ENCODE measurements at places on chromosomes 3 and 15.

GRCh38 chr3:34207806-34208205 is 409.4 kb downstream of the PDCD6IP start:
- DNase-seq = no peak

DNA sequence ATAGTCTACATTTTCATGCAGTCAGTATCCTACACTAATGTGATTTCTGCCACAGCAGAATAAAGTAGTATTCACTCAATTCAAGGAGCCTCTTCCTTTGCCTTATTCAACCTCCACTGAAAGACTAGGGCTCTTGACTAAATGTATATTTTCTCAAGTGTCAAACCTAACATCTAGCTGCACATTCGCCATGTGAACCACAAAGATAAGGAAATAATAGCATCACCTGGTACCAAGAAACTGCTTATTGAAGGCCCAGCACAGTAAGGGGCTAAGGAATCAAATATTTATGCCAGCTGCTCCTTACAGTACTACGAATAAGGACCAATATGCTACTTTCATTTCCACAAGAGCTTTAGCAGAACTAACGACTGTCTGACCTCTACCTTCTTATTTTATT is 1.3 kb downstream of the SRP14 start:
- DNase-seq = no peak

GRCh38 chr3:196621611-196622010 is 17.9 kb upstream of the NRROS start:
- DNase-seq = no peak

DNA sequence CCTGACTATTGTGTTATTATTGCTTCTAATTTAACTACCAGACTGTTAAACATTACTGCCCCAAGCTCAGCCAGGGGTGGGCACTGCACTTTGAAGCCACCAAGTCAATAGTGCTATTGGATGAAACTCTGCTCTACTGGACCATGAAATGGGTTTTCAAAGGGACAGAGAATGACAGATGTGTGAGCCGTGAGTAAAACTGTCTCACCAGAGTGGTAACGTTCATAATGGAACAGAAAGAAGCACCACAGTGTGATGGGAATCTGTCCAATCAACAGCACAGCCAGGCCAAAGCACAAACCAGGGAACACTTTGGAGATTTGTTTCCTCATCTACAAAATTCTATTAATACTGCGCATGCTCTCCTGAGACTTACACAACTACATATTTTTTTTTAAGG is 171.8 kb upstream of the LPP start:
- DNase-seq = no peak

- no peak for DNase-seq
Measured at GRCh38 chr3:188185717-188186251, 31.8 kb downstream of the LPP start.

DNA sequence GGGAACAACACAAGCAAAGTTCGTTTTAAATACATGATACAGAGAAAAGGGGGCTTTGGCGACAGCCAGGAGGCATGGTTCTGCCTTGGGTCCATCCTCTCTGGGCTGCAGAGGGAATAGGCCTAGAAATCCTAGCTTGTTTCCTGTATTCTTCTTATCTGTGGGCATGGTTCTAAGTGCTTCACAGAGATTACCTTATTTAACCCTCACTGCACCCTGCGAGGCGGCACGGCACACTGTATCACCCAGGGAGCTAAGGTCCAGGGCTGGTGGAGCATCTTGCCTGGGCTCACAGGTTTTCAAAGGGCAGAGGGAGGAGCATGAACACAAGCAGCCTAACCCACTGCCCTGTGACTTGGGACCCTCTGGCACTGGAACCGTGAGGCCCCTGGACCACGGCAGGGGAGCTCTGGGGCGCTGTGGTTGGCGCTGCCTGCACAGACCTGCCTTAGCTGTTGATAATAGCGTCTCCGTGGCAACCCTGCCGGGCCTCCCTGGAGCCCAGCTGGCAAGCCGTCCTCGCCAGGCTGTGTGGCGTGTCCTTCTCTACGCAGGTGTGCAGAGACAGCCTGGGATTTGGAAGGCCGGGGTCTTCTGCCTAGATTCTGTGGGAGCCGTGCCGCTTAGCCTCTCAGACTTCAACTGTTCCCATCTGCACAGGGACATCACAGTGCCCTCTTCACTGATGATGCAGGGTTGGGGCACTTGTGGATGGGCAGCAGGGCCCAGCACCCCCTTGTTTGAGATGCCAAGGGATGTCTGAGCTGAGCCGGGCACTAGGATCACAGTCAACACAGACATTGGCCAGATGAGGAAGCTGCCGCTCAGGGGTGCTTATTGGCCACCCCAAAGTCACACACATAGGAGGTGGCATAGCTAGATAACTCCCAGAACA is 154.6 kb upstream of the TLE3 start:
- DNase-seq = no peak

DNA sequence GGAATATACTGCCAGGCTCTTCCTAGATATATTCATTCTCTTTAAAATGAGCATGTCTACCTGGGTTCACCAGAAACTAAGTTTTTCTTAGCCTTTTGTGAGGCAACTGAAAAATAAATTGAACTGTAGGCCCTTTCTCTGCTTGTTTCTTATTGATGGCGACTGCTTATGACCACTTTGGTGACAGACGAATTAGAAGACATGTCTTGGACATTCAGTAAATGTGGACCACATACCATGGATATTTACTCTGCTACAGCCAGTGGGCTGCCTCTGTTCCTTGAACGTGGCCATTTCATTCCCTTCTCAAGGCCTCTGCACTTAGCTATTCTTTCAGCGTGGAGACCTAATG is 603 bp upstream of the SELENOK start:
- DNase-seq = no peak

GRCh38 chr15:65194826-65195547 is 9.8 kb upstream of the CLPX start:
- DNase-seq = no peak
